ENCODE measurements at places on chromosomes 1 and 21.
A peak's percentile ranks its signal among the peaks of the same experiment; 100 is the strongest.

DNA sequence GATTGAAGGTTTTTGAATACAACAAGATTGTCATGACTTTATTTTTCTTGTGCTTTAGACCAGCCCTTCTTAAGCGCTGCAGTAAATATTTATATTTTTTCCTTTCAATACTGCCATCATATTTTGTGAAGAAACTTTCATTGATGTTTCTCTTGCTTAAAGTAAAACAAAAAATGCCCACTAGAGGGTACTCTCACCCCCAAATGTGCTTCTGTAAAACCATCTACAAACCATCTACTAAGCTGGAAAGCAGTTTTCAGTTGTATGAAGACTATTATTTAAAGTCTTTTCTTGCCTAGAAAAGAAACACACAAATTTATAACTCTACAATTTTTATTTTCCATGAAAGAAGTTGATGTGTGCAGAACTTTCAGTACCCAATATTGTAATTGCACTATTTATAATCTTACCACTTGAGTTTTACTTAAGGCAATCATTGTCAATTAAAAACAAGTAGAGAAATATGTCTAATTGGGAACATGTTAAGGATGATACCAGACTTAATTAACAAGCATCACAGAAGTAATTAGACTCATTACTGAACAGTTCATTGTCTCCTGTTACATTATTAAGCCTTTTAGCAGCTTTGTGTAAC lies 10.7 kb downstream of the LEPR start:
- DNase-seq, result no peak

- no peak for DNase-seq
These were observed 597 bp downstream of the PKN2 start for GRCh38 chr1:88684482-88685258.

- DNase-seq, result no peak
These were observed 696.6 kb upstream of the BRINP3 start for GRCh38 chr1:191174298-191174697.

DNA sequence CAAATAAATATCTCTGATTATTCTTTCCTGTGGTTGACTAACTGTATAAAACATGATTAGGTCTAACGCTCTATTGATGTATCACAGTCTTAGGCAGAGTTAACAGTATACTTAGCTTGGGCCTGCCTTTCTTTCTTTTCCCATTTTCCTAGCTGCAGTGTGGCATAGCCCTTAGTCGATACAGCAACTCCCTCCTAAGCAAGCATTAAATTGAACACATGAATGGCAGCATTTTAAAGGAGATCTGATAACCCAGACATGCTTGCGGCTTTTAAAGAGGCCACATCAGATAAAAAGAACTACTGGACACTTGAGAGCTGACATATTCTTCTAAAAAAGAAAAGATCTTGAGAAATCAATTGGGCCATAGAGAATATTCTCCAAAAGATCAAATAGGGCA lies 312.0 kb upstream of the TMPRSS15 start:
- no peak for DNase-seq

- DNase-seq, result peak; percentile 33
These were observed 4.1 kb upstream of the SLC2A1 start for GRCh38 chr1:42962641-42963377.

- DNase-seq, result no peak
These were observed 32.3 kb downstream of the PCAT6 start for GRCh38 chr1:202843081-202843480.

DNA sequence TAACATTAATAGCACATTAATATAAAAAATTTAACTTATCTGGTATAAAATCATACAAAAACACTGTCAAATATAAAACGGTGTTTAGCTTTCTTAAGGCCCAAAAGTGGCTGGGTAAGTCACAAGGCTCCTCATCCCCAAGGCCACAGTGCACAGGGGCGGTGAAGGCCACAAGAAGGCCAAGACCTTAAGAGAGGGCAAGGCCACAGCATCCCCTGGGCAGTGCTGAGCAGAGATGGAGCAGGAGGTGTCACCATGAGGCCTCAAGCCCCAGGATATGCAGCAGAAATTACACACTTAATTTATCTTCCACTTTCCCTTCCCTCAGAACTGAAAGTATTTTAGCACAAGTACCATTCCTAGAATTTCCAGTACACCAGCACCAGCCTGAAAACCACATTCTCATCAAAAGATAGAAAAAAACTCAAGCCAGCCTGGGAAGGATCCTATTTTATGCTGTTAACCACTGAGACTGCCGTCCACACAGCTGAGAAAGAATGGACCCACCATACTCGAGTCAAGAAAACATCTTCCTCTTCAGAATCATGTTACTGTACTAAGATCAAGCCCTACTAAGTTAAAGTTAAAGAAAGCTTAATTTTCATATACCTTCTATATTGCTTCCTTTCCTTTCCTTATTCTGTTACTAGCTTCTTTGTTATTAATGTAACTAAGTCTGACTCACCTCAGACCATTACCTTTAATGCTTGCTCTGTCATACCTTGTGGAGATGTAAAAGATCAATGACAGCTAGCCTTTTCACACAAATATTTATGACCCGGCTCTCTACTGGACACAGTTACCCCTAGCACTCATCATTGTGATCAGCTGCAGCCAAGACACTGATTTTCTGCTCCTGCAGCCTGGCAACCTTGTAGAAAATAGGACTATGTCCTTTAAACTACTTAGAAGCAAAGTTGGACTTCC lies 26.4 kb upstream of the FMO1 start:
- no peak for DNase-seq

DNA sequence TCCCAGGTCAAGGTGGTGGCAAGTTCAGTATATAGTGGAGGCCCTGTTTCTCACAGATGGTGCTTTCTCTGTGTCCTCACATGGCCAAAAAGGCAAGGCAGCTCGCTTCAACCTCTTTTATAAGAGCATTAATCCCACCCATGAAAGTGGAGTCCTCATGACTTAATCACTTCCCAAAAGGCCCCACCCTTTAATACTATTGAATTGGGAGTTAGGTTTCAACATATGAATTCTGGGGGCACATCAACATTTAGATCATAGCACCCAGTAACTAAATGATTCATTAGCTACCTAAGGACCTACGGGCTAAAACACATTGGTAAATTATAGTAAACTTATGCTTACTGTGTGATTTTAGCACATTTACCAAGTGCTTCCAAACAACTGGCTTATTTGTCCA lies 317.9 kb downstream of the LTN1 start:
- DNase-seq, result no peak
